ENCODE measurements at places on chromosomes 6 and 20. TPM values are rescaled to one million over a fixed set of nuclear protein-coding genes. Genes with fewer than 3 reads are reported as not detected.

GRCh38 chr20:33812908-33813462, 1.8 kb downstream of the CHMP4B start:
- peaks cover 19% of the 10 kb centered on the region for H3K4me1 ChIP-seq
- H3K27me3 ChIP-seq, result no peaks in the 10 kb centered on the region
- peaks cover 31% of the 10 kb centered on the region for H3K36me3 ChIP-seq
- DNase-seq, result peak; percentile 37

Gene PLCB1
- total RNA-seq, result 8.2 TPM

Gene SMLR1
- not detected for total RNA-seq

Gene CAP2
- total RNA-seq, result 12.3 TPM

DNA sequence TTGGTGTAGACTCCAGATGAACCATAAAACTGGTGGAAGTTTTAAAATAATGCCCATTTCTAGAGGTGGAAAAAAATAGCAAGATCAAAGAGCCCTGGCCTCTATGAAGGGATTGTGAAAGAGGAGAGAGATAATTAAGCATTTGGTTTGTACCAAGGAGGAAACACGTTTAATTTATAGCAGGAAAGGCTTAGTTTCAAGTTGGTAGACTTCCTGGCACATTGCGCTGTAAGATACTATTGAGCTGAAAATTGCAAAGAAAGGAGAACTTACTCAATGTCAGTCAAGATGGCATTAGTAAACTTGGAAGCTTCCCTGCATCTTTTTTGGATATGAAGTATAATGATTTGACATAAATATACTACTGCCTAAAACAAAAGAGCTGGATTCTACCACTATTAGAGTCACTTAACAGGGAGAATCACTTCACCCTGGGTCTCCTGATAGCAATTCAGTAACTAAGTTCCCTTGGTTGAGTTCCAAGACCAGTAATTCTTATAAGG, 24.4 kb downstream of the MARCKS start:
- H3K4me3 ChIP-seq, result no peak overlapping the region
- DNase-seq, result no peak
- peak overlapping the region; percentile 16 for H3K27ac ChIP-seq
- no peaks in the 10 kb centered on the region for H3K36me3 ChIP-seq

- H3K4me3 ChIP-seq, result no peak overlapping the region
- DNase-seq, result no peak
- H3K27me3 ChIP-seq, result no peaks in the 10 kb centered on the region
These were observed 13.3 kb downstream of the GSS start for GRCh38 chr20:34942301-34942700.

DNA sequence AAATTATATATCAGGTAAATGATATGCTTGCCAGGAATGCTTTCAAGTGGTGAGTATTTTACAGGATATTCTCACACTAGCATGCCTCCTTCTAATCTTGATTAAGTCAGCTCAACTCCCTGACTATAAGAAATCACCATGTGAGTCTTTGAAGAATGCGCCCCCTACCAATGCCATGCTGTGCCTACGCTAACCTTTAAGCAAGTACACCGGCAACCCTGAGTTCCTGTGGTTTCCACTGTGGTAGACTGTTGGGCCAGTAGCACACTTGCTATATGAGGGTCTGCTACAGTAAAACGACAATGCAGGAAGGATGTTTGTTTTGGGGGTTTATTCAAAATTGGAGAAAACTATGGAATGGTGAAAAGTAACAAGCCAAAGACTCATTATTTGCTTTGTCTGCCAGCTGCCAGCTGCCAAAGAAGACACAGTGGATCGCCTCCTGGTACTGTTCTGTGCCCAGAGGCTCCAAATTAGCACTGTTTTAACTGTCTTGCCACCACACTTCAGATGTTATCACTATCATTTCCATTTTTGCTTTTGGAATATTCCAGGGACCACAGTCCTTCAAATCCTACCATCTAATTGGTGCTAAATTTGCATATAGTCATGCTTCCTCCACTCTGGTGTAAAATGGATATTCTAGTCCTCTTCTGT, 333.5 kb downstream of the RNGTT start:
- no peaks in the 10 kb centered on the region for H3K4me1 ChIP-seq
- H3K27me3 ChIP-seq, result no peaks in the 10 kb centered on the region
- peak; percentile 3 for DNase-seq
- no peak overlapping the region for H3K4me3 ChIP-seq
- H3K36me3 ChIP-seq, result peaks cover 6% of the 10 kb centered on the region
- no peak overlapping the region for H3K27ac ChIP-seq

DNA sequence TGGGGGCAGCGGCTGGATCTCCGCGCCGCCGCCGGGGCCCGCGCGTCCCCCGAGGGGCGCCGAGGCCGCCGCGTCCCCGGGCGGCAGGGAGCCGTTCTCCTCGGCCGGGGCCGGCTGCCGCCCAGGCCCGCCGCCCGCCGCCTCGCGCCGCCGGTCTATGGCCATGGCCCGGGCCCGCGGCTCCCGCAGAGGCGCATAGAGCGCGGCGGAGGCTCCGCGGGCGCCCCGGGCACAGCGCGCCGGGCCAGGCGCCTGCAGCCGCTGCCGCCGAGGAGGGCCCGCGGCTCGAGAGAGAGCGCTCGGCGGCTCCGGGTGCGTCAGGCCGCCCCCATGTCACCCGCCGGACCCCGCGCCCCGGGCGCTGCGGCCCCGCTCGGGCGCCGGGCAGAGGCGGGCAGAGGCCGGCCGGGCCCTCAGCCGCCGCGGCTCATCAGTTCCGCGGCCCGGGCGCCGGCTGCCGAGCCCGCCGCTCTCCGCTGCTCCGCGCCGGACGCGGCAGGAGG, 404 bp downstream of the SLC22A23 start:
- peak overlapping the region; percentile 75 for H3K4me3 ChIP-seq
- peaks cover 7% of the 10 kb centered on the region for H3K4me1 ChIP-seq
- no peaks in the 10 kb centered on the region for H3K27me3 ChIP-seq
- DNase-seq, result no peak
- H3K36me3 ChIP-seq, result peaks cover 6% of the 10 kb centered on the region

DNA sequence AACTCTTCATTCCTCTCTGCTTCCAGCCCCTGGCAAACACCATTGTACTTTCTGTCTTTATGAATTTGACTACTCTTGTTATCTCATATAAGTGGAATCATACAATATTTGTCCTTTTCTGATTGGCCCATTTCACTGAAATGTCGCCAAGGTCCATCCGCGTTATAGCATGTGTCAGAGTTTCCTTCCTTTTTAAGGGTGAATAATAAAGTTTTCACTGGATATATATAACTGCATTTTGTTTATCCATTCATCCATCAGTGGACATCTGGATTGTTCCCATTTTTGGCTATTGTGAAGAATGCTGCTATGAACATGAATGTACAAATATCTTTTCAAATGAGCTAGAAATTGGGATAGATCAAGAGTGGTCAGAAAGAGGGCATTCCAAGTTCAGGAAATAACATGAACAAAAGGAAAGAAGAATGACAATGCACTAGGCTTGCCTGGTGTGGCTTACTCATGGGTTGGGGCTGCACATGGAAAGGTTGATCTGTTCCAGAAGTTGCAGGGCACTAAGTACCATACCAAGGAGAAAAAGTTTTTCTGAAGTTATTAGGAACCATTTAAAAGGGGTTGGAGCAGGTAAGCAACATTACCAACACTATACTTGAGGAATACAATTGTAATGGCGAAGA, 10.0 kb upstream of the L3MBTL3 start:
- H3K27ac ChIP-seq, result no peak overlapping the region
- no peak for DNase-seq
- H3K4me3 ChIP-seq, result no peak overlapping the region

Gene NTSR1
- total RNA-seq, result 6.2 TPM

DNA sequence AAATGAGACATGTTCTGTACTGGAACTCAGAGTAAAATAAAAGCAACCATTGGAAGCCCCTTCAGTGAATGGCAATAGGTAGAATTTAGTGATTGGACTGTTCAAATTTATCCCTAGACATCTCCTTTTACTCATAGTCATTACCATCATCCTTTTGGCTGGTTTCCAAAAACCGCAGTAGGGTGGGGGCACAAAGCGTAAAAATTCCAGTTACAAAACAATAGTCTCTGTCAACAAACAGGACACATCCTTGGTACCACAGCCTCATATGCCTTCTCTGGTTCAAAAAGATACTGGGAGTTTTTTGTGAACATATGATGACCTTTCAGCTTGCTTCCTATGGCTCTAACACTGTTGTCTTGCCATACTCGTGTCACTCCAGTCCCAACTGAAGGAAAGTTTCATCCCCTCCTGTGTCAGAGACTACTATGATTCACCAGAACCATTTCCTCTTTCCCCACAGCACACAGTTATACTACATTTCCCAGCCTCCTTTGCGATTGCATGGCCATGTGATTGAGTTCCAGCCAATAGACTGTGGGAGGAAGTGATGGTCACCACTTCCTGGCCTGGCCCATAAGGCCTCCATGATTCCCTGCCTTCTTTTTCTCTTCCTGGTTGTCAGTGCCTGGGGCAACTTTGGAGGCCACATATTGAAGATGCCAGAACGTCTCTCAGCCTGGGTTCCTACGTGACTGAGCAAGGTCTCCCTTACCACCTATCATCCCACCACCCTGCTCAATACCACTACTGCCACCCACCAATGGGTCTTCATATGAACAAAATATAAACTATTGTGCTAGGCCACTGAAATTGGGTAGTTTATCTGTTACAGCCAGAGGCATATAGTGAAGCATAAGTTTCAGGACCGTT, 162.4 kb downstream of the ID4 start:
- H3K27ac ChIP-seq, result no peak overlapping the region
- peaks cover 29% of the 10 kb centered on the region for H3K27me3 ChIP-seq
- peaks cover 5% of the 10 kb centered on the region for H3K4me1 ChIP-seq

- no peak overlapping the region for H3K27ac ChIP-seq
- H3K36me3 ChIP-seq, result no peaks in the 10 kb centered on the region
- H3K4me1 ChIP-seq, result no peaks in the 10 kb centered on the region
- H3K27me3 ChIP-seq, result peaks cover 43% of the 10 kb centered on the region
- no peak overlapping the region for H3K4me3 ChIP-seq
- no peak for DNase-seq
These were observed 414.4 kb upstream of the MMS22L start for GRCh38 chr6:97697456-97697855.

Gene SNTA1
- 2.0 TPM for total RNA-seq

DNA sequence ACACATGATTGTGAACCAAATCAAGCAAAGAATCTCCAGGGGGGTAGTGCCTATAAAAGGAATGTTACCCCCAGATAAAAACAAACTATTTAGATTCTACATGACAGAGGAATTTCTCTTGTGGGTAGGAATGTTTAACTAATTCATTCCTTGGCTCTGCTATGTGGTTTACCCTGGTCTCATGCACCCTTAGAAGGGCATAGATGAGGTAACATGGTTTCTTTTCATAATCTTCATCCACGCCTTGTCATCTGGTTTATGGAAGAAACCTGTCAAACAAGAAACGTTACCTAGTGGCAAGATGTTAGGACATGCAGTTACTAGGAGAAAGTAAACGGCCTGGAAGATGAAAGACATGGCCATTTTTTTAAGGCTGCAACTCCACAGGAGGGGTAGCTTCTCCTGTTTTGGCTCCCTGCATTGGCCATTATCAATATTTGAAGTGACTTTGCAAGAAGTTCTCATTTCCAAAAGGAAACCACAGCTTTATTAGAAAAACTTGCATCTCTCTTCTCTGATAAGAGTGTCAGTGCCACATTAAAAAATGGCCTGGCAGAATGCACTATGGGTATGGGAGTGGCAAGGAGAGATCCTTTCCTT, 45.5 kb downstream of the STX11 start:
- H3K4me3 ChIP-seq, result no peak overlapping the region
- H3K36me3 ChIP-seq, result no peaks in the 10 kb centered on the region
- H3K27ac ChIP-seq, result no peak overlapping the region
- DNase-seq, result no peak
- H3K27me3 ChIP-seq, result no peaks in the 10 kb centered on the region

- no peaks in the 10 kb centered on the region for H3K36me3 ChIP-seq
- peaks cover 23% of the 10 kb centered on the region for H3K4me1 ChIP-seq
- no peak overlapping the region for H3K27ac ChIP-seq
- DNase-seq, result no peak
These were observed 39.8 kb downstream of the KIF6 start for GRCh38 chr6:39685489-39685826.

- peaks cover 7% of the 10 kb centered on the region for H3K36me3 ChIP-seq
- no peaks in the 10 kb centered on the region for H3K27me3 ChIP-seq
- H3K27ac ChIP-seq, result no peak overlapping the region
- no peak for DNase-seq
- no peak overlapping the region for H3K4me3 ChIP-seq
These were observed 3.2 kb downstream of the CNKSR3 start for GRCh38 chr6:154506991-154507898.

DNA sequence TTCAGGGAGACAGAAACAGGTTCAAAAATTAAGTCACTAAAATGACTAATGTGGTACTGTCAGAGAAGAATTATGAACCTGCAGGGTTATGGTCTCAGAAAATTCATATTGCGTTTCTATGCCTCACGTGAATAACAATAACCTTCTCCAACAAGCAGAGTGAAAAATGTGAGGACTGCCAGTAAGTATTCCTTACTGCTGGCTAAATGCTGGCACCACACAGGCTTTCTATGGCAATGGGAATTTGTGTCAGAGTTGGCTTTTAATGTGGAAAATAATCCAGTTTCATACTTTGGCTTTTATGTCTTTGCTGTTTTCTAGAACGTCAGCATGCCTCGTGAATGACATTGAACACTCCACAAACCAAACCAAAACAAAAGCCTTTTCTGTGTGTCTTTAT, 656.0 kb downstream of the KIF16B start:
- peaks cover 20% of the 10 kb centered on the region for H3K4me1 ChIP-seq
- DNase-seq, result no peak
- H3K27ac ChIP-seq, result no peak overlapping the region
- no peaks in the 10 kb centered on the region for H3K36me3 ChIP-seq

GRCh38 chr6:151380848-151381205, 10.5 kb downstream of the ZBTB2 start:
- H3K27ac ChIP-seq, result peak overlapping the region; percentile 21
- no peaks in the 10 kb centered on the region for H3K27me3 ChIP-seq
- no peaks in the 10 kb centered on the region for H3K36me3 ChIP-seq
- H3K4me3 ChIP-seq, result no peak overlapping the region

Gene COL10A1
- not detected for total RNA-seq

Measured in MCF 10A (cell line).